ENCODE measurements at places on chromosomes 16 and 17. TPM values are rescaled to one million over a fixed set of nuclear protein-coding genes. Genes with fewer than 3 reads are reported as not detected.

SGCA gene
- 0.47 TPM for total RNA-seq

TNFRSF13B gene
- not detected for total RNA-seq

C17orf78 gene
- total RNA-seq = not detected

SLC38A8 gene
- not detected for total RNA-seq

MYO1D gene
- 6.1 TPM for total RNA-seq

CHST5 gene
- not detected for total RNA-seq

AXIN1 gene
- 17.5 TPM for total RNA-seq

TEKT5 gene
- 0.34 TPM for total RNA-seq

BCL6B gene
- total RNA-seq = under 0.01 TPM

ITGA2B gene
- total RNA-seq = 0.16 TPM

TBC1D26 gene
- total RNA-seq = under 0.01 TPM

CDH8 gene
- not detected for total RNA-seq

GGNBP2 gene
- 76.1 TPM for total RNA-seq

PIRT gene
- total RNA-seq = not detected

NQO1 gene
- total RNA-seq = 584 TPM

MT1F gene
- not detected for total RNA-seq

TOM1L2 gene
- total RNA-seq = 18.0 TPM

CACNG3 gene
- total RNA-seq = not detected

NPIPA1 gene
- 67.6 TPM for total RNA-seq

PMP22 gene
- total RNA-seq = 174 TPM

SLX1B gene
- total RNA-seq = 2.0 TPM

TMEM204 gene
- 12.3 TPM for total RNA-seq

PRDM7 gene
- total RNA-seq = not detected

ABCA6 gene
- 31.7 TPM for total RNA-seq

CMTM2 gene
- not detected for total RNA-seq

CRISPLD2 gene
- 3.1 TPM for total RNA-seq

PRR35 gene
- not detected for total RNA-seq

ACE gene
- 12.6 TPM for total RNA-seq

HBA1 gene
- not detected for total RNA-seq

PVALEF gene
- not detected for total RNA-seq

TVP23A gene
- total RNA-seq = not detected

All from bronchial smooth muscle cell (primary cell).